Large intestine (tissue), 12 donors: ENCODE measurements at places on chromosomes 3 and 15. TPM values are rescaled to one million over a fixed set of nuclear protein-coding genes. Genes with fewer than 3 reads are reported as not detected.

DNA sequence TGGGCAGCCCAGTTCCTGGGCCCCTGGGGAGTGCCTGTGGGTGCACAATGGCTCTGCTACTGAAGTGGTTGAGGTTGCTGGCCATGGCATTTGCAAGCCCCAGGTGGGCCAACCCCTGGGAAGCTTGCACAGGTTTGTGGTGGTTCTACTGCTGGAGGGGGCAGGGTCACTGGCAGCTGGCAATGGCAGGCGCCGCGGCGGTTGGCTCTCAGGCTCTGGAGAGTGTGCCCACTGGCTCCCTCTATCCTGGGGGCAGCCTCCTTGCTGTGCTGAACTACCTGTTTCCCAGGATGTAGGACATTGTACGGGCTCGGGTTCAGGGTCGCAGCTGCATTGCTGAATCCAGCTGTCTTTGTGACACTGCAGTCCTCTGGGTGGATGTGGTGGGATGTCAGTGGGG is 180.2 kb upstream of the HES1 start:
- H3K36me3 ChIP-seq, result no peaks in the 10 kb centered on the region
- peaks cover 8% of the 10 kb centered on the region for H3K4me1 ChIP-seq
- DNase-seq, result no peak
- H3K27me3 ChIP-seq, result no peaks in the 10 kb centered on the region
- H3K27ac ChIP-seq, result no peak overlapping the region

The GHSR gene
- not detected for polyA plus RNA-seq

The CMTM8 gene
- 20.1 TPM for polyA plus RNA-seq

The SH2D7 gene
- 2.6 TPM for polyA plus RNA-seq

The TLR9 gene
- polyA plus RNA-seq, result 0.37 TPM
